ENCODE measurements at places on chromosomes 7 and 10.

DNA sequence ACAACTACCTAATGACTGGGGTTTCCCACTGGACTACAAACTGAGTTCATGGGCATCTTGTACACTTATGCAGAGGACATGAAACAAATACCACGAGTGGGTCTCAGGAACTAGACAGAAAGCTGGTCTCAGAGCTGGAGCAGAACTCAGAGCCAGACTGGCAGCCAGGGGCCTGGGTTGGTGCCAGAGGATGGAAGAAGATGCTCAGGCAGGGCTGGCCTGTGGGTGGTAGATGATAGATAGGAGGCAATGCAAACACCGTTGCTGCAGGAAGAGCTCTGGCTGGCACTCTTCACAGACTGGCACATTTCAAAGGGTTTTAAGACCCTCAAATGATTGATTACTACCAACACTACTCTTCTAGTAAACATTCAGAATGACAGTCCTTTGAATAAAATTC, 28.8 kb downstream of the ENO4 start:
- DNase-seq = no peak

DNA sequence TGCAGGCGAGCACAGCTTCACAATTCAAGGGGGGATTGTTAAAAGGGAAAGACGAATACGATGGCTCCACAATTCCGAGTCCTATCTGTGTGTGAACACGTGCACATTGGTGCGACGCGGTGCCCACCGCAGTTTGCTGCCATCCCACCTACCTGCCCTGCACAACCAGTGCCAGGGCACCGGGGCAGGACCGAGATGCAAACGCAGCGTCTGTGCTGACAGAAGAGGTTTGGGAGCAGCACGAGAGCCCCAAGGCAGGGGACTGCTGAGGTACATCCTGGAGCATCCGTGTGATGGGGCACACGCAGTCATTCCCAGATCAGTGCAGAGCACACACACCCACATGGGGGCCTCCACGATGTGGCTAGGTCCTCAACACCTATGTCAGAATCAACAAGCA, 221.3 kb downstream of the DNAJB6 start:
- DNase-seq = no peak

DNA sequence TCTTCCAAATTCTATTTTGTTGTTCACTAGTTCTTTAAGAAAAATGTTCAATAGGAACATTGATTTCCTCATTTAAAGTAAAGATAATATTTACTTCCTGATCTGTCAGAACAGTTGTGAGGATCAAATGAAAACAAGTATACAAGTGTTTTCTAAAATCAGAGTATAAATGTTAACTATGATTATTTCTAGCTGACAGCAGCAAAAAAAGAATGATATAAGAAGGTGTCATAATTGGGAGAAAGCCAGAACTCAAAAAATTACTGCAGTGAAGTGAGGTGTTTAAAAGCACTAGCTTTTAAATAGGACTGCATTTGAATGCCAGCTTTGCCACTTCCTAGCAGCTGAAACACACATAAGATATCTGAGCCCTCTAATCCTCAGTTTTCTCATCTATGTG, 283.3 kb downstream of the RNLS start:
- DNase-seq = no peak

GRCh38 chr10:126393076-126393475, 4.8 kb upstream of the ADAM12 start:
- DNase-seq = no peak

DNA sequence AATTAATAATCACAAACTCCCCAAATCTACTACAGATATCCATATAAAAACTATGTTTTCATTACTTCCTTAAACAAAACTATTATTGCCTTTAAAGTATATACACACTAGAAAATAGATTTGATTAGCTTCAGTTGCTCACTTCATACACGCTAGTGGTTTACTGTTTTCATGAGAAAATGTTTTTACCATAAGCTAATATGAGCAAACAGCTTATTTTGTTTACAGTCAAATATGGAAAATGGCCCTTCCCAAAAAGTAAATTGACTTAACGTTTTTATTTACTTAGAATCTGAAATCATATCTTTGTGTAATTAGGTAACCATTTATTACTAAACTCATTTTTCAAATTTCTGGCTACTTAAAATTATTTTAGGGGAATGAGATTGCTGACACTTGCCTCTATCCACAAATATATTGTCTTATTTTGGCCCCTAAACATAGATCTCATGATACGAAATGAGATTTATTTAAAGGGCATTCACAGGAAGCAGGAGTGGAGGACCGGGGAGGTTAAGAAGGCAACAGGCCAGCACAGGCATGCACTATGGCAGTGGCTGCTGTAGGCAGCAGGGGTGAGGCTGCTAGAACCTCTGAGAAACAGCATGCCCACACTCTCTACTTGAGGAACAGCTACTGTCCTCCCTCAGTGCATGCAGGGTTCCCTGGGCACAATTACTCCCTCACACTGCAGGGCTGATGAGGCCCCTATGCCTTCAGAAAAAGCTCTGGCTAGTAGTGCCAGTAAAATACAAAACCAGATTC, 29.6 kb upstream of the SOSTDC1 start:
- DNase-seq = no peak

DNA sequence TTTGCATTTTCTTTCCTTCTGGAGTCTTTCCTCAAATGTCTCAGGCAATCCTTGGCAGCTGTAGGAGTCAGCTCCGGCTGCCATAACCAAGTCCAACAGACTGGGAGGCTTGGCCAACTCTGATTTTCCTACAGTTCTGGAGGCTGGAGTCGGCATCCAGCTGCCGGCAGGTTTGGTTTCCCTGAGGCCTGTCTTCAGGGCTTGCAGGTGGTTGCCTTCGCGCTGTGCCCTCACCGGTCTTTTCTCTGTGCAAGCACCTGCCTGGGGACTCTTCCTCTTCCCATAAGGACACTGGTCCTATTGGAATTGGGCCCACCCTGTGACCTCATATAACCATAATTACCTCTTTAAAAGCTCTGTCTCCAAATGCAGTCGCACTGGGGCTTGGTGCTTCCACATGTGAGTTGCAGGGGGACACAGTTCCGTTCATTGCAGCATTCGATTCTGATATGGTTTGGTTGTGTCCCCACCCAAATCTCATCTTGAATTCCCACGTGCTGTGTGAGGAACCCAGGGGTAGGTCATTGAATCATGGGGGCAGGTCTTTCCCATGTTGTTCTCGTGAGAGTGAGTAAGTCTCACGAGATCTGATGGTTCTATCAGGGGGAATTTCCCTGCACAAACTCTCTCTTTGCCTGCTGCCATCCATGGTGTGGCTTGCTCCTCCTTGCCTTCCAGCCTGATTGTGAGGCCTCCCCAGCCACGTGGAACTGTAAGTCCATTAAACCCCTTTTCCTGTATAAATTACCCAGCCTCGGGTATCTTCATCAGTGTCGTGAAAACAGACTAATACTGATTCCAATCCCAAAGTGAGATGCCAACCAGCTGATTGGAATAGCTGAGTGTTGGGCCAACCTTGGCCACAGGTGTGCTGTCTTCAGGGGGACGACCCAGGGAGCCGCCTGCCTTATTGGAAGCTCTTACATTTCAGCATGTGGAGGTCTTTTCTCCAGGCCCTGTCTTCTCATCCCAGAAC, 7.9 kb downstream of the GALNTL5 start:
- no peak for DNase-seq

GRCh38 chr10:129586898-129587443, 119.9 kb downstream of the MGMT start:
- DNase-seq = no peak
